ENCODE measurements at places on chromosomes 11 and 22.

- DNase-seq = no peak
These were observed 431 bp downstream of the KMT2A start for GRCh38 chr11:118436639-118437207.

- DNase-seq = peak; percentile 62
These were observed 52.8 kb downstream of the BCR start for GRCh38 chr22:23233084-23233531.

- no peak for DNase-seq
These were observed 49.8 kb downstream of the APIP start for GRCh38 chr11:34866375-34866774.

- no peak for DNase-seq
These were observed 81.1 kb downstream of the LRRC32 start for GRCh38 chr11:76589477-76589876.

GRCh38 chr11:22387126-22387525 is 48.9 kb downstream of the SLC17A6 start:
- no peak for DNase-seq

- DNase-seq = no peak
These were observed 15.7 kb downstream of the RAC2 start for GRCh38 chr22:37228106-37229011.

DNA sequence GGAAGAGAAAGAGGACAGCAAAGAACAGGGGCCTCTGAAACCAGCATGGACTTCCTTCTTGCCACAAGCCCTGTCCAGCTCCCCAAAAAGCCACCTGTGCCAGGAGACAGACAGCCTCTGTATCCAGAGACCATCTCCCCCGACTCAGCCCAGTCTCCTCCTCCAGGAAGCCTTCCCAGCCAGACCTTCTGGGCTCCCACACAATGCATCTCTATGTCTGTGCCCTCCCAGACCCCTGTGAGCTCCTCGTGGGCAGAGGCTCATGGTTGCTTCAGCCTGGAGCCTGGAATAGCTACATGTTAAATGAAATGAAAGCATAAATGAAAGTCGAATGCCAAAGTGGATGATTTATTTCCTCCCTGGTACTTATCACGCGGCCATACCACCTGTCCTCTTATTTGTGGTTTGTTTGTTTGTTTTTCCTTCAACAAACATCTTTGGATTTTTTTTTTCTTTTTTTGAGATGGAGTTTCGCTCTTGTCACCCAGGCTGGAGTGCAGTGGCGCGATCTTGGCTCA is 7.3 kb upstream of the ARAP1 start:
- no peak for DNase-seq

DNA sequence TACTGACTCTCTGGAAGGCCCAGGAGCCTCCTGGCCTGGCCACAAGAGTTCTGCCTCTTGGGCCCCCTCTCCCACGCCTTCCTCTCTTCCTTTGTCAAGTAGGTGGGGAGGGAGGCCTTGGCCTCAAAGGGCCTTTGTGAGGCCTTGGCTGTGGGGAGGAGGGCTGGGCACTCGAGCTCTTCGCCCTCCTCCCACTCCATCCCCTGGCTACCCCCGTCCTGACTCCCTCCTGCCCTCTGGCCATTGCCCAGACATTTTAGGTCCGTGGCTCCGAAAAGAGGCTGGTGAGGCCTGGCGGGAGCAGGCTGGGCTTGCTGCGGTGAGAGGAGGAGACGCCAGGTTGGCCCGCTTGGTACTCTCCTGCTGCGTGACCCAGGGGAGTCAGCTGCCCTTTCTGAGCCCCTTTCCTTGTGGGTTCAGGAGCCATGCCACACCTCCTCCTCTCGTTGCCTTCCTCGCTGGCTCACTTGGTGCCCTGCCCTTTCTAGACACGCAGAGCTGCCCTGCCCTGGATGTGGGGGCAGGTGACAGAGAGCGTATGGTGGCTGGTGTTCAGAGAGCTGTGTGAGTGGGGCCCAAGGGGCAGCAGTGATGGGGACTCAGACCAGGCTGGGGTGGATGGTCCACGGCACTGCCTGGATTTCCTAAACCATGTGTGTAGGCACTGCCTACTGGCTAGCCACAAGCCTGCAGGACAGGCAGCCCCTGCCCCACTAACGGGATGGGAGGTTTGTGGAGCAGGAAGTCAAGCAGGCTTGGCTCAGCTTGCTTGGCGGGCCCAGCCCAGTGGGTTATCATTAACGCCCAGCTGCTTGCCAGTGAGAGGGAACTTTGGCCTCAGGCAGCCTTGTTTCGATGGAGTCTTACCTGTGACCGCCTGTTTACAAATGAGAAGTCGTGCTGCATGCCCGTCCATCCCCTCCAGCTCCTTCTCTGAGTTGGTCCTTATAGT is 15.8 kb upstream of the OMP start:
- no peak for DNase-seq

DNA sequence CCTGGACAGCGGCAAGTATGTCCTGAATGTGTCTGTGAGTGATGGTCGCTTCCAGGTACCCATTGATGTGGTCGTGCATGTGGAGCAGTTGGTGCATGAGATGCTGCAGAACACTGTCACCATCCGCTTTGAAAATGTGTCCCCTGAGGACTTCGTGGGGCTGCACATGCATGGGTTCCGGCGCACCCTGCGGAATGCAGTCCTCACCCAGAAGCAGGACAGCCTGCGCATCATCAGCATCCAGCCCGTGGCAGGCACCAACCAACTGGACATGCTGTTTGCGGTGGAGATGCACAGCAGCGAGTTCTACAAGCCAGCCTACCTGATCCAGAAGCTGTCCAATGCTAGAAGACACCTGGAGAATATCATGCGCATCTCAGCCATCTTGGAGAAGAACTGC is 125.3 kb upstream of the MTNR1B start:
- DNase-seq = no peak

DNA sequence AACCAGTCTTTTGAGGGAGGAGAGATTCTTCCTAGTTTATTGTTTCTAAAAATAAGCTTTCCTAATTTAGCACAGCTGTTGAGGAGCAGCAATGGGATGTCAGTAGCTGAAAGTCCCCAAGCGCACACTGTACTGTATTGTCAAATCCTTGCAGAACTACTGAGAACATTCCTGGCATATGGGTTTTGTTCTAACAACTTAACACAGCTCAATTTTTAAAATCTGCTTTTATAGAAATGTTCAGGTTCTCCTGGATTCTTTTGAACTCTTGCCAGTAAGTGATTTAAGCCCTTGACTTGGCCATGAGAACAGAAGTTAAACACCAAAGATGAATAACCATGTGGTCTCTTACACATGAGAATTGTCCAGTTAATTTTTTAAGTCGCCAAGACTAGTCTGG is 218.6 kb downstream of the FAT3 start:
- no peak for DNase-seq

- no peak for DNase-seq
These were observed 1.9 kb upstream of the FAT3 start for GRCh38 chr11:92222701-92223100.

GRCh38 chr11:87528752-87529151 is 491.0 kb downstream of the TMEM135 start:
- no peak for DNase-seq

GRCh38 chr11:24043842-24044241 is 453.0 kb upstream of the LUZP2 start:
- DNase-seq = no peak

DNA sequence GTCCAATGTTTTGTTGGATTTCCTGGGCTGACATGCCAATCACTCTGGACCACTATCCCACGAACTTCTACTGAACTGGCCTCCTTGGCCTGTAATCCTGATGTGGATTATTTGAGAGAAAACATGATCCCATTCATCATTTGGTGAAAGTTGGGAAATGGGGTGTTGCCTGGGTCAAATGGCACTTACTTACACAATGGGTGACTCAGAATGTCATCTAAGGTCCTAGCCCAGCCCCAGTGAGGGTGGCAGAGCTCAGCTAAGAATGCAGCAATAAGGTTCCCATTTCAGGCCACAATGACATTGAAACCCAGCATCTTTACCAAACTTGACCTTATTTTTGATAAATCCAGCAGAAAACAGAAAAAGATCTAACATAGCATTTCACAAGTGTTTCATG is 8.0 kb upstream of the DSCAML1 start:
- no peak for DNase-seq

GRCh38 chr22:24146791-24147353 is 34.4 kb upstream of the SUSD2 start:
- DNase-seq = no peak
